ENCODE measurements at places on chromosomes 7 and 10.

DNA sequence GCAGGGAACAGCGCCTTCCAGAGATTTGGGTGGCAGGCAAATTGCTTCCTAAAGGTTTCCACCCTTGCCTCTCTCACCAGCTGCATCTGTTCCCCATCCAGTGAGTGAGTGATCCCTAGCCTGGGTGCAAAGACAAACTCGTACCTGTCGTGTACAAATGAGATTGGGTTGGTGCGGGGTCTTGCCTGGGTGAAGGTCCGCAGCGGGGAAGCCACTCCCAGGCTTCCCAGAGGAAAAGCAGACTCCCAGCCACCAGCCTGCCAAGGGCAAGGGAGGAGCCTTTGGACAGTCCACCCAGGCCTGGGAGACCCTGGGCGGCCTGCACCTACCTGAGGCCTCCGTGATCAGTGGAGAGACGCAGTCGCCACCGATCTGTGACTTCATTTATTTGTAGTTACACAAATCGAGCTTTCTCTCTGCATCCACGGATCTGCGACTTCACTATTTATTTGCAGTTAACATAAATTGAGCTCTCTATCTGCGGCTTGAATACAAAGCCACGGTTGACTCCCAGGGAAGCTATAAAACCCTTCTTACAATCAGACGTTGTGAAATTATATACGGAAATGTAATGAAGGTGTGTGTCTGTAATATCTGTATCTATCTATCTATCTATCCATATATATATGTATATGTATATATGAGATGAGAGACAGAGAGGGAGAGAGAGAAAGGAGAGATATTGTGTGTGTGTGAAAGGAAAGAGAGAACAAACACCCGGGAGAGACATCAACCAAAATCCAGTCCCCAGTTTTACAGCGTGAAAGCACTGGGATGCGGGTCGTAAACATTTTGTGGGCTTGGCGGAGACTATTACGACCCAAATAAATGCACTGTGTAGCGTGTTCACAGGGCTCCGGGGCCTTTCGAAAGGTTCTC is 3.0 kb upstream of the HOXA7 start:
- DNase-seq = no peak

- DNase-seq = no peak
Observed at GRCh38 chr10:73597346-73597745, 6.2 kb upstream of the USP54 start.

GRCh38 chr7:155316427-155317113 is 18.9 kb downstream of the INSIG1 start:
- DNase-seq = no peak

GRCh38 chr10:73093922-73094850 is 2.5 kb downstream of the P4HA1 start:
- peak; percentile 9 for DNase-seq

- peak; percentile 44 for DNase-seq
Observed at GRCh38 chr7:77427996-77428603, 12.0 kb upstream of the GSAP start.

- peak; percentile 98 for DNase-seq
Observed at GRCh38 chr7:93231799-93232672, at the start of gene VPS50. TSS of gene VPS50 (plus strand) at chr7:93232366. CDS start at chr7:93232468, 102 bp downstream.

- peak; percentile 81 for DNase-seq
Observed at GRCh38 chr10:118568327-118568848, 27.1 kb downstream of the PRLHR start.

- DNase-seq = no peak
Observed at GRCh38 chr7:94135180-94135579, 131.0 kb upstream of the BET1 start.

DNA sequence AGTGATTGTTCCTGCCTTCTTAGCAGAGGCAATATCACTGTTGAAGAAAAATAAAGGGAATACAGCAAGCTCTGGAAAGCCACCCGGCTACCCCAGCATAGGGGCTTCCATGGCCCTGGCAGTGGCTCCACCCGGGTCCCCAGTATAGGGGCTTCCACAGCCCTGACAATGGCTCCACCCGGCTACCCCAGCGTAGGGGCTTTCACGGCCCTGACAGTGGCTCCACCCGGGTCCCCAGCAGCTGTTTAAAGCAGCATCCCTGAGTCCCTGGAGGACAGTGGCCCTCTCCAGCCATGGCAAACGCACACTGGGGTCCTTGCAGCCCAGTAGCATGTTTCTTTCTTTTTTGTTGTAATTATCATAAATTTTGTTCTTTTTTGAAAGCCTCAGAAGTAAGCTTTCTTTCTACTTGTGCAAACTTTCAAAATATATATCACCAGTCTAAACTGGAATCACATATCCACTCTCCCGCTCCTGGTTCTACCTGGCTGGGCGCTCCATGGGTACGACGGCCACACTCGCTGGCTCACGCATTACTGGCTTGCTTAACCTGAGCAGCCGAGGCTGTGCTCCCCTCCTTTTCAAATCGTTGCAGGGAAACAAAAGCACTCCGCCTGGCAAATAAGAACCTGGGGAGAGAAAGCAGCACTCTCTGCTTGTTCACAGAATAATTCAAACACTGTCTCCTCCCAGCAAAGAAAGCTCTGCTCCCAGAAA is 62.1 kb downstream of the TCERG1L start:
- no peak for DNase-seq

All from AG20443 (cell line).